ENCODE measurements at places on chromosomes 7 and 10.

GRCh38 chr7:19405541-19405940, 260.3 kb upstream of the FERD3L start:
- DNase-seq = no peak

DNA sequence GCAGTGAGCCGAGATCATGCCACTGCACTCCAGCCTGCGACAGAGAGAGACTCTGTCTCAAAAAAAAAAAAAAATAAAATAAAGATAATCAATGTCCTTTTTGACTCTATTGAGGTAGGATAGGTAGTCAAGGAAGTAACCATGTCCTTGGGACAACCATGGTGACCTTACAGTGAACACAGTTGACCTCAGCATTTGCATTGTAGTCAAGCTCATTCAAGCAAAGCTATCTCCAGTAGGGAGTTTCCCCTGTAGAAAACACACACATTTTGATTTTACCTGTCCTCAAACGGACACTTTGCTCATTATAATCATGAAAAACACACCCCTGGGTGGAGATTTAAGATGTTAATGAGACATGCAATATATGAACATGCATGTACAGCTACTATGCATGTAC, 171.7 kb downstream of the KIF20B start:
- DNase-seq = no peak

- DNase-seq = no peak
Measured at GRCh38 chr10:71031603-71032002, 143.2 kb upstream of the PCBD1 start.

GRCh38 chr10:35089611-35090161, 455 bp downstream of the CUL2 start:
- DNase-seq = no peak

GRCh38 chr10:132322586-132323048, 9.4 kb upstream of the LRRC27 start:
- no peak for DNase-seq

GRCh38 chr7:38629651-38630510, 1.3 kb downstream of the AMPH start:
- DNase-seq = no peak

GRCh38 chr10:50807851-50808776, 68.4 kb downstream of the ASAH2B start:
- no peak for DNase-seq

DNA sequence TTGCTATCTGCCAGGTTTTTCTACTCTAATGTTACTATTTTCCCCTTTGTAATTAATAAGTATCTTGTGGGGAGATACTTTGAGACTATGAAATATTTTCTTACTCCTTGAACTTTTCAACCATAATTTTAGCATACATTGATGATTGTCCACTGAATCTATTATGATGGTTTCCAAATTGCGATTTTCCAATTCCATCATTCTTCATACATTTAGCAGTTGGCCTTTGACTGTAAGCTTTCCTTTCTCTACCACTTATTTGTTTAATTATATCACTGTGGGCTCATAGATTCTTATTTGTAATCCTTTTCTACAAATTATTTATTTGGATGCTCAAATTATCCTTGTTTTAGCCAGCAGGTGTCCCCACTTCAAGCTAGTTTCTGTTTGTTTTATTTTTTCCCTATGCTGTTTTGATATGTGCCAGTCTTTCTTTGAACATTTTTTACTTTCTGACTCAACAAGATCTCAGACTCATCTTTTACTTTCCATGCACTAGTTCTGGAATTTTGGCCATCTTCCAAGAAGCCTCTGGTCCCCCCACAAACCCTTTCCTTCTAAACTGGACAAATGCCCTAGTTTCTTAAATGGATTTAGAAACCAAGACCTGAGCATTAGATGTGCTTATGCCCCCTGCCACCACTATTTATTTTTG, 11.4 kb upstream of the MRPS16 start:
- DNase-seq = no peak

DNA sequence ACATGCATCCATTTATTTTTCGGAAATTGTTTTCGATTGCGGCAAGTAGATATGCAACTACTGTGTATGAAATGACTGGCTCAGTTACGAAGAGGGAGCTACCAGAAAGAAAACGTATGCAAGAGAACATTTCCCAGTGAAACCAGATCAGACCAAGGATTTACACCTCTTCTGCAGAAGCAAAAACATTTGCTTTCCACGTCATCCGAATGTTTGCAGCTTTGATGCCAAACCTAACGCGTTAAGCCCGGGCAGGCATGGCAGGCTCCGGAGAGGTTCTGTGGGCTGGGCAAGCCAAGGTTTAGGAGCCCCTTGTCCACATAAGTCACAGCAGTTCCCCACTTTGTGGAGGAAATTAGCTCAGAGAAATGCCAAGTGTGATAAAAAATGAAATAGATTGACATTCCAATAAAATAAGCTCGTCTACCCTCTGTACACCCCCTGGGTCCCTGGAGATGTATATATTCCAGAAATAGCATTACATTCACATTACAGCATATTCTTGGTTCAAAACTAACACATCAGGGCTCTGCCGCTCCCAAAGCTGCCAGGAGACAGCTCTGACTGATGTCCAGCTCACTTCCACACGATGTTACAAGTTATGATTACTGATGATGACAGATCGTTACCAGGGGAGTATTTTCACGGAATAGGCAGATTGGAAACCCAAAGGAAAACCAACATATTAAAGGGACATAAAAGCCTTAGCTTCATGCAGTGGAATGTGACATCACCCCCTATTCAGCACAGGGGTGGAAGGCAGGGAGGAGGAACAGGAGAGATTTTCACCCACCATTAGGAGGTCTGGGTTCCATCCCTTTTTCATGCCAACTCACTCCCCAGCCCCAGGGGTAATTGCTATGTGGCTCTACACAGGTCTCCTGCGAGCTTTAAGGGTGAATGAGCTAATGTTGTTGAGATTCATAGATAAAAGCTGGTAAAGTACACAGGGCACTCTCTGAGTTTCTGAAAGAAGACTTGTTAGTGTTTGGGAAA, 81.5 kb downstream of the LYZL1 start:
- DNase-seq = no peak

DNA sequence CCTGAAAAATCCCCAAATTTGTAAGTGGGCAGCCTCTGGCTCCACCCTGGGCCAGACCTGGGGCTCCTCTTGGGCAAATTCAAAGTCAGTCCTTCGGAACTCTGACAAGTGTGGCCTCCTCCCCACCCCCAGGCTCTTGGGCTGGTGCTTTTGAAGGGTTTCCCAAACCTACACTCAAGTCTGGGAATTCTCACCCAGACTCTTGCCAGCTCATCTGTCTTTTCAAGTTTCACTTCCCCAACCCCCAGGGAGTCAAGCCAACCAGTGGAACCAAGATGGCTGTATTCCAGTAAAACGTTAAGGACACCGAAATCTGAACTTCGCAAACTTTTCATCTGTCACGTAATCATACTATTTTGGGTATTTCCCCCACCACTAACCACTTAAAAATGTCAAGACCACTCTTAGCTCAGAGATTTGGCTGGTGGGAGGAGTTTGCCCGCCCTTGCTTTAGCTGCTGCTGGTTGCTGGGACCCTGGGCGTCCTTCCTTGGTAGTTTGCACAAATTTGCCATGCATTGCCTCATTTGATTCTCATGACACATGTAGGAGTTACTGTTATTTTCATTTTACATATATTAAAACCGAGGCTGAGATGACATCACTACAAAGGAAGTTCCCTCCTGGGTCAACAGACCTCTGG, 1.7 kb upstream of the MYO1G start:
- DNase-seq = no peak

DNA sequence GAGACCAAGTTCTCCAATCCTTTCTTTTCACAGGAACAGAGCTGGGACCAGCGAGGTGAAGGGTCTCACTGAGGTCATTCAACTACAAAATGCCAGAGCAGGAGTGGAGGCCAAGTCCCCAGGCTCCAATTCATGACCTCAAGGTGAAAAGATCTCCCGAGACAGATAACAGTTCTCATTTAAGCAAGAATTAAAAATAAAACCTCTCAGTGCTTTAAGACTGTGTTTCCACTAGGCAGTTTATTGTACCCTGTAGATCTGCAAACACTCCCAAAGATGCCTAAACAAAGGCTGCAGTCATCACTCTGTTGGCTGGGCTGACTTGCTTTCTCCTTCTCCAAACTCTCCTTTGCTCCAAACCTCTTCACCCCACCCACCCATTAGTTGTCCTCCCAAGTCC, 74.8 kb upstream of the CXCL12 start:
- DNase-seq = no peak

GRCh38 chr7:31775556-31775955, 88.5 kb downstream of the PPP1R17 start:
- DNase-seq = no peak

- no peak for DNase-seq
Measured at GRCh38 chr7:148303295-148304082, 287.1 kb upstream of the C7orf33 start.

DNA sequence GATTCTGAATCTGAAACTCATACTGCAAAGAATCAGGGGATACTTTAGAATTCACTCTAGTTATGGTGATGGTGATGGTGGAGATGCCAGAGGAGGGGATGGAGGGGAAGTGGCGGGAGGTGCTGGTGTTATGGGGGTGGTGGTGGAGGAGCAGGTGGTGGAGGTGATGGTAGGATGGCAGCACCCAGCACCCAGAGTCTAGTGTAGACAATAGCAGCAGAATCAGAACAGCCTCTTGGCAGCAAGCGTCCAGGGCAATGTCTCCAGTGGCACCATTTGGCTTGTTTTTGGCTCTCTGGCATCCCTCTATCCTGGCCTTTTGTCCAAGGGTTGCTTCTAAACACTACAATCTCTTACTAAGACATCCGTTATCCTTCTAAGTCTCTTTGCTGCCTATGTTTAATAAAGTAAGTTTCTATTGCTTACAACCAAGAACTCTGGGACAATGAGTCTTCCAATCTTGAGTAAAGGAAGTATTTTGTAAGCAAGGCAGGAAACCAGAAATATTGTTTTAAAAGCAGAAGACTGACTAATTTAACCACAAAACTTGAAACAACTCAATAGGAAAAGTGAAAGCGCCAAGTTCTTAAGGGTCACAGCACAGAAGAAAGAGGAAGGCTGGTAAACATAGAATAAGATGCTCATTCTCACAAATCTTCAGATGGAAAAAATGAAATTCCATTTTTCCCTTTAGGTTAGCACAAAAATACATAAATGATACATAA, 42.4 kb upstream of the GDF10 start:
- no peak for DNase-seq

GRCh38 chr10:92719991-92720830, 30.5 kb downstream of the HHEX start:
- DNase-seq = no peak

DNA sequence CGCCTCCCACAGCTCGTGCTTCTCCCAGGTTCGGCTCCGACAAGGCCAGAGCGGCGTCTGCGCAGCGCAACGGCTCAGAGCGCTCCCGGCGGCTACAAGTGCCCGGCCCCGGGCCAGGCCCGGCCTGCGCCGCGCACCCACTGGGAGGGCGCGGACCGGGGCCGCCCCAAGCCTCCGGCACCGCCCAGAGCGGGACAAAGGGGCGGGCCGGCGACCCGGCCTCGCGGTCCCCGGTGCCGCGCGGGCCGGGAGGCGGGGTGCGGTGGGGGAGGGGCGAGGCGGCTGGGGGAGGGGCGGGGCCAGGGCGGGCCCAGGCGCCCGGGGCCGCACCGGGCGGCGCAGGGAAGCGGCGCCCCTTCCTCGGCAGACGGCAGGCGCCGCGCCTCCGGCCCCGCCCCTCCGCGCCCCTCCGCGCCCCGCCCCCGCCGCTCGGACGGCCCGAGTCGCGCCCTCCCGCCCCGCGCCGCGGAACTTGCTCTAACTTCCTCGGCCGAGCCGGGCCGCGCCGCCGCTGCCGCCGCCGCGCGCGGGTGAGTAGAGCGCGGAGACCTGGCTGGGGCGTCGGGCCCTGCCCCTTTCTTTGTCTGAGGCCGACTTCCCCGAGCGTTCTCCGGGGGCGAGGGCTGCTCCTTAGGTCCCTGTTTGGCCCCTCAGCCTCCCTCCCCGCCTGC, at the start of gene TSPAN14:
TSS of gene TSPAN14 (plus strand) at position 469 of the 671 bp plus-strand sequence. CDS start 34,924 bp downstream, outside the sequence.
- peak; percentile 54 for DNase-seq

- no peak for DNase-seq
Measured at GRCh38 chr7:82017334-82017943, 247.6 kb upstream of the HGF start.

DNA sequence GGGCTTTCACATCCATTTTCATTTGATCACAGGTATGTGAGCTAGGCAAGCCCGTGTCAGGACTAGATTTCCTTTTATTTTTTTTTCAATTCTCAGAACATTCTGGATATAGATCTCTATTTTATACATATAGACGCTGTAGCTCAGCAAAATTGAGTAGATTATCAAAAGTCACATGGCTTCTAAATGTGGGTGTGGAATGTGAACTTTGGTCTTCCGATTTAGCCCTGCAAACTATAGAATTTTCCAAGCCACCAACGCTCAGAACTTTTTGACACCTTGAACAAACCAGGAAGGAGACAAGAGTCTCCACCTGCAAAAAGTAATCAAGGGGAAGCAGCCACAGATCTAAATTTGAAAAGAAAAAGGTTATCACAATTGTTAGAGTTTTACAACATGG, 15.9 kb upstream of the FFAR4 start:
- DNase-seq = no peak

- DNase-seq = no peak
Measured at GRCh38 chr7:141045126-141045841, 28.6 kb upstream of the TMEM178B start.

GRCh38 chr7:26583094-26583648, 281.2 kb downstream of the SKAP2 start:
- no peak for DNase-seq

DNA sequence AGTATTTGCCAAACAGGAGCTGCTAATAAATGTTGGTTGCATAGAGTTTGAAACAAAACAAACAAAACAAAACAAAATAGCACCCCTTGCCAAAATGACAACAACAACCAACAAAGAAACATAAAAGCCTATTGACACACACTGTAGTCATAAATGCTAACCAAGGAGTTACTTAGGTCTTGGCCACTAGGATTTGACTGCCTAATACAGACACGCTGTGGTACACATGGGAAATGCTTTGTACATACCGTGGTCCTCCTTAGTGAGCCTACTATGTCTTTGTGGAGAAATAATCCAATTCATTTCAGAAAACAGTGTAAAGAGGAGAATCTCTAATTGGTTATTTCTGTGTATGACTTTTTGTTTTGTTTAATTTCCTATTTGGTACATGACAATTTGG, 53.2 kb upstream of the MTPN start:
- DNase-seq = no peak

- no peak for DNase-seq
Measured at GRCh38 chr7:126411032-126411820, 841.5 kb downstream of the GRM8 start.
